HCT116 (cell line): ENCODE measurements at places on chromosomes 6 and 20. TPM values are rescaled to one million over a fixed set of nuclear protein-coding genes. Genes with fewer than 3 reads are reported as not detected.

KIF25 gene
- not detected for total RNA-seq

TP53TG5 gene
- 0.76 TPM for total RNA-seq

UBE2C gene
- total RNA-seq: 205 TPM

ID4 gene
- 0.10 TPM for total RNA-seq

ARG1 gene
- total RNA-seq: 0.69 TPM

GGT7 gene
- total RNA-seq: 9.4 TPM

DNA sequence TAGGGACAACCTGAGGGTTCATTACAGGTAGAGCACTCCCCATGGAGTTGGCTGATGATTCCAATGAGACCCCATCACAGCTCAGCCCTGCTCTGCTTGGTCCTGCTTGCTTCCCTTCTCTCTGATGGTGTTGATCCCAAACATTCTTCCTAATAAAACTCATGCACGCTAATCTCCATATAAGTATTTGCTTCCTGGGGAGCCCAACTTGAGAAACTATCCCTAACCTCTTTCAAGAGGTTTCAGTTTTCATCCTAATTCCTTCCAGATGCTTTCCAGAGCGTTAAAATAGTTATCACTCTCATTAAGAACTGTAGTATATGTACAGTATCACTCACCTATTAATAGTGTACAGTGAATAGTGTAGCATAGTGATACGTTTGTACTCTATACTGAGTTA lies 68.1 kb downstream of the EPHA7 start:
- DNase-seq: no peak

DNA sequence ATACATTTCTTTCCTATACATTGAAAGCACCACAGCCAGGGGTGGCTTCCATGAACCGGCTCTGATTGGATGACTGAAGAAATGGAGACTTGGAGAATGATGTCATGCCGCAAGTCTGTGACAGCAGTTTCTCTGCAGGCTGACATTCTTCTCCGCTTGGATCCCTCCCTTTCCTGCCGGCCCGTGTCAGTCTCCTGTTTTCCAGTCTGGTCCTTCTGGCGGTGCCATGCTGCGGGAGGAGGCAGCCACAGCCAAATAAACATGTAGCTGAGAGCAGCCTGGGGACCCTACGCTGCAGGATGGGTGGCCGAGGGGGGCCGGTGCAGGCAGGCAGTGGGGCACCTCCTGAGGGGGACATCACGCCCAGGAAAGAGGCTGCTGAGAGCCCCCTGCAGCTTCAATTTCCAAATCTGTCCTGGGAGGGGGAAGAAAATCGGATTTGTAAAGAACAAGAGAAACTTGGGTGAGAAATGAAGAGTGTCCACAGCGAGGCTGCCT lies 178.0 kb downstream of the TAF4 start:
- DNase-seq: no peak

DNA sequence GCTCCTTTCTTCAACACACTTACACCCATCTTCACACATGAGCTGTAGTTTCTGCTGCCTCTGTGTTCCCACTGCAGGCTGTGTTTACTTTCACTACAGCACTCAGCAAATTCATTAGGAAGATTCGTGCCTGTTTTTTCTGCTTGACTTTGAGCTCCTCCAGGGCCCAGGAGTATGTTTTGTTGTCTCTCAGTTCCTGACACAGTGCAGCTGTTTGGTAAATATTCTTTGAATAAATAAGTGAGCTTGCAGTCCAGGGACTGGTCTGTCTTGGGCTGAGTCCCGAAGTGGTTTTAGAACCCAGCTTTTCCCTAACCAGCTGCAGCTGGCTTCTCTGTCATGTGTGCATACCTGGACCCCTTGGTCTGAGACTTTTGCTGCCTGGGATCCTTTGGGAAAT lies 46.6 kb upstream of the CCN6 start:
- no peak for DNase-seq

- DNase-seq: no peak
Measured at GRCh38 chr6:19142275-19142674, 694.9 kb upstream of the ID4 start.

GRCh38 chr6:32685603-32686002 lies 19.1 kb upstream of the HLA-DQB1 start:
- no peak for DNase-seq

DNA sequence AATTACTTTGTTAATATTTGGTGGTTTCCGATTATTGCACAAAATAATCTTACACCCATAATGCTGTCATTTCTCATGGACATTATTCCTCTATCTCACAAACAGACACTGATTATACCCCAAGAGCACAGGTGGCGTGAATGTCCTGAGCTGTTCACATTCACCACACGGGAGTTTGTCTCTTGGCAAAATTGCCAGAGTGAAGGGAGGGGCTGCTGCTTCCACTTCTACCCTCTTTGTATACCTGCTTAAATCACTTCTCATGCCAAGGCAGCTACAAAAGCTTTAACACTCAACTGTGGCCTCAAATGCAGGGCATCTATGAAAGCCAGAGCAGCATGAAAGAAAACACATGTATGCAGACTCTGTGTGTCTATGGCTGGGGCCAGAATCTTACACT lies 41.9 kb upstream of the SLA2 start:
- no peak for DNase-seq

- no peak for DNase-seq
Measured at GRCh38 chr20:31790401-31790800, 28.8 kb upstream of the MYLK2 start.

- DNase-seq: no peak
Measured at GRCh38 chr6:11139051-11139960, 27.8 kb upstream of the ERVFRD-1 start.

DNA sequence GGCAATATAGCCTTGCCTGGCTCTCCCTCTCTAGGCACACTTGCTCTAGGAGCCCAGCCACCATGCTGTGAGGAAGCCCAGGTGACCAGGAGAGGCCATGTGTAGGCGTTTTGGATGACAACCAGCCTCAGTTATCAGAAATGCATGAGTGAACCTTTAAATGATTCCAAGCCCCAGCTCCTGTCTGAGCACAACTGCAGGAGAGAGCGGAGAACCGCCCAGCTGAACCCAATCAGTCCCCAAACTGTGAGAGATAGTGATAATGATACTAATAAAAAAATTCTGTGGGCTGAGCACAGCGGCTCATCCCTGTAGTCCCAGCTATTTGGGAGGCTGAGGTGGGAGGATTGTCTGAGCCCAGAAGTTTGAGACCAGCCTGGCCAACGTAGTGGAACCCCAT lies 83.8 kb upstream of the TOX2 start:
- DNase-seq: no peak

- no peak for DNase-seq
Measured at GRCh38 chr20:63574829-63575743, 1.0 kb upstream of the HELZ2 start.

DNA sequence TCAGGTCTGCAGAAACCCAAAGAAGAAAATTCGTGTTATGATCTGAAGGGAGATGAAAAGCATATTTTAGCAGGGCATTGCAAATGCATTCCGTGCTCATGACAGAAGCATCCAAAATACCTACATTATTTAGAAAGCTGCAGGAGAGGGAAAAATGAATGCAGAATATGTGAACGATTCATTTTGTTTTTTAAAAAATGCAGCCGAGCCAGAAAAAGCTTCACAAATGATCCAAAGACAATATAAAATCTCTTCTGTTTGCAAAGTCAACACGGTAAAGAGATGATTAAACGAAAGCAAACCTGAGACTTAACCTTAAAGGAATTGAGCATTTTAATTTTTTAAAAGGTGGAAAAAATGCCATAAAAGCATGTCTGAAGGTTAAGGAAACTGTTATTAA lies 136.1 kb upstream of the SULF2 start:
- DNase-seq: no peak

- no peak for DNase-seq
Measured at GRCh38 chr6:158030380-158031300, 49.0 kb downstream of the SYNJ2 start.

- no peak for DNase-seq
Measured at GRCh38 chr6:35804996-35805736, at the start of gene LHFPL5. TSS of gene LHFPL5 (plus strand) at chr6:35805352. CDS start at chr6:35805671, 319 bp downstream.

DNA sequence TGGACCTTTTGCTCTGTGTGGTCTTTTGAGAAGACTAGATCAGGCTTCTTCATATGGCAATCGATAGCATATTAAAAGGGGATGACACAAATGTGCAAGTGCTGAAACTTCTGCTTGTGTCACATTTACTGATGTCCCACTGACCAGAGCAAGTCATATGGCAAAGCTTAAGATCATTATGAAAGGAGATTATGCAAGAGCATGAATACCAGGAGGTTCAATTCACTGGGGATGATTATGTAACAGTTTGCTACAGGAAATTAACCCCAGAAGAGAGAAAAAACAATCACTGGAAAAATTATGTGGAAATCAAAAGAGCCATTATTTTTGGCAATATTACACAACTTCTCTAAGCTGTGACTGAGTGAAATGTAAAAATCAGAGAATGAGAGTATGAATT lies 13.7 kb upstream of the PRDM13 start:
- no peak for DNase-seq

GRCh38 chr6:3509336-3509735 lies 52.5 kb upstream of the SLC22A23 start:
- DNase-seq: no peak

GRCh38 chr6:14348389-14348788 lies 230.8 kb downstream of the CD83 start:
- no peak for DNase-seq

DNA sequence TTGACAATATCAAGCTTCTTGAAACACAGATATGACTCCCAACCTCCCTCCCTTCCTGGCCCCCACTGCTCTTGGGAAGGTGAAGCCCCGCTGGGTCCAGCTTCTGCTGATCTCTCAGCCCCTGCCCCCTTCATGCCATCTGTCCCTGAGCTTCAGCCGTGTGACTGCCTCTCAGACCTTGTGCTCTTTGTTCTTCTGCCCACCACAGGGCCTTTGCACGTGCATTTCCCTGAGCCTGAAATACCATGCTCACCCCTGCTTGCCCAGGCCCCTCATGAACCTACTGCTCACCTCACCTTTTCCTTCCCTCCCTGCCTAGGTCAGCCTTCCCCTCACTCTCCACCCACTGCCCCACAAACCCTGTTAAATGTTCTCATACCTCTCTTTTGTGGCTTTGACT lies 241.7 kb upstream of the PMEPA1 start:
- DNase-seq: no peak

DNA sequence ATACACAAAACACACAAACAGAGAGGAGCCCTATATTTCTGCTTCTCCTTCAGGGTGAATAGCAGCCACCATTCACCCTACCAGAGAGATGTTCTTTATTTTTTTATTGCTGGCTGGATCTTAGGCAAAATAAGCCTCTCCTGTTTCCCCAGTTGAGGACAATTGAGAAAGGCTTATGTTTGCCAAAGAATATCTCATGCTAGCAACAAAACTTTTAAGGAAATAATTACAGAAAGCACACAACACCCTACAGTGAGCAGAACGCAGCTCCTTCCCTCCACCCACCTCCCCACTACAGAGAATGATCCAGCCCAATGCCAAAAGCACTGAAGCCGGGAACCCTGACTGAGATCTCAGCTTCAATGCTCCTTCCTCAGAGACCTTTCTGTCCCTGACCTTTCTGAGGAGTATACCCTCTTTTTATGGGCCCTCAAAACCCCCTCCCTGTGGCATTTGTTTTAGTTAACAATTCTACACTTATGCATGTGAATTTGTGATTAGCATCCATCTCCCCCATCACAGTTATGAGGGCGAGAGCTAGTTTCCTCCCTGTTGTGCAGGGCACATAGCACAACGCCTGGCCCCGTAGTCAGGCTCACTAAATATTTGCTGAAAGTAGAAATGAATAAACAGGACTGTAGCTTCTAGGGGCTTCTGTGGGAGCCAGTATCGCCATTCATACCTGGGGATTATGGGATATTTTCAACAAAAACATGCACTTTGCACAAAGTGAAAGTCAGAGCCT lies 491.6 kb upstream of the CDH4 start:
- no peak for DNase-seq

DNA sequence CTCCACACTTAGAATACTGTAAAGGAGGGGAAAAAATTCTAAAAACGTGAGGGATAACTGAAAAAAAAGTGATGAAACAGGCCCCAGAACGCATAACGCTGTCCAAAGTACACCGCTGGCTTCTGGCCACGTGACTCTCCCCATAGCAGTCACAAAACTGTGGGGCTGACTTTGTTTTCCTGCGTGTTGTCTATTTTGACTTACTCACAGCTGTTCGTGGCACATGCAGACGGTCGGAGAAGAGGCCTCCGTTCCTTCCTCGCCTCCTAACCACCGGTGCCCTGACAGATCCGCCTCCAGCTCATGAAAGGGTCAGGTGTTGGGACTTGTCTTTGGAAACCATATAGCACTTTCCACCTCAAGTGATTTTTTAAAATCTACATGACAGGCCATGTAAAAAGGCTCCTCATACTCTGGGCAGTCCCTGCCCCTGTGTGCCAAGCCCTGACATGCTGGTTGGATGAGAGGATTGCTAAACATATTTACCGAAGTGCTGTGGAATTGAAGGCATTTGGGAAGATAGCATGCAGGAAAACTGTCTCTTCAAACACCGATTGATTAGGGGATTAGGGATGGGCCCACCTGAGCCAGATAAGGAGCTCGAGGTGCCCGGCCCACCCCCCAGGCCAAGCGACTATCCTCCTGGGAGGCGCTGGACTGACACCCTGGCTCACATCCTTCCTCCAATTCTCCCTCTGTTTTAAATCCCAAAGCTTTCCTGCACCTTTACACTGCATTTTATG lies 54.8 kb downstream of the DACT2 start:
- DNase-seq: no peak

DNA sequence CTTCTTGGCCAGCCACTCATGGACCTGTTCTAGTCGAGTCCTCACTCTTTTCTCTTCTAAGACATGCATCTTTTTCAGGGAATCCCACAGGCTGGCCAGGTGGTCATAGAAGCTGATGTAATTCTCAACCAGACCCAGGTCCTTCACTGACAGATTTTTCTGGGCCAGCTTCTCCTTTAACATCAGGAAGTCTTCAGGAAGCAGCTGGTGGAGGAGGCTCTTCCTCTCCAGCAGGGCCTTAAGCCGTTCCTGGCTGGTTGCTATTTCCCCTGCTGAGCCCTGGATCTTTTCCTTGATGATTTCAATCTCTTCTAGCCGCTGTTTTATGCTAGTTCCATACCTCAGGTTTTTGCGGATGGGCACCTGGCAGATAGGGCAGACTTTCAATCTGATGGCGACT lies 28.6 kb downstream of the DDX27 start:
- DNase-seq: no peak
